ENCODE measurements at places on chromosomes 2 and 18. TPM values are rescaled to one million over a fixed set of nuclear protein-coding genes. Genes with fewer than 3 reads are reported as not detected.

The PXDN gene
- polyA plus RNA-seq: 7.8 TPM

The KCNS3 gene
- 2.0 TPM for polyA plus RNA-seq

The ZAP70 gene
- polyA plus RNA-seq: 1.3 TPM

The DRC1 gene
- polyA plus RNA-seq: not detected

The ZNF407 gene
- 2.5 TPM for polyA plus RNA-seq

The AGXT gene
- polyA plus RNA-seq: not detected

The GCA gene
- polyA plus RNA-seq: 7.3 TPM

The CMPK2 gene
- 2.9 TPM for polyA plus RNA-seq
